ENCODE measurements at places on chromosomes 11 and 22.

GRCh38 chr11:57376095-57377090 is 4.6 kb downstream of the PRG3 start:
- no peak for DNase-seq

GRCh38 chr22:22847241-22847640 is 40.4 kb upstream of the IGLL5 start:
- no peak for DNase-seq

- no peak for DNase-seq
Observed at GRCh38 chr11:59259047-59259446, 46.3 kb upstream of the MPEG1 start.

GRCh38 chr11:118607401-118608359 is at the start of gene PHLDB1:
Gene PHLDB1, plus strand, starts transcription at chr11:118607615. Its CDS starts 6,222 bp downstream, at chr11:118613837.
- no peak for DNase-seq

GRCh38 chr11:2182075-2182474 is 10.5 kb upstream of the TH start:
- DNase-seq = no peak

- DNase-seq = peak; percentile 30
Observed at GRCh38 chr22:36790648-36791047, 14.7 kb upstream of the IFT27 start.

DNA sequence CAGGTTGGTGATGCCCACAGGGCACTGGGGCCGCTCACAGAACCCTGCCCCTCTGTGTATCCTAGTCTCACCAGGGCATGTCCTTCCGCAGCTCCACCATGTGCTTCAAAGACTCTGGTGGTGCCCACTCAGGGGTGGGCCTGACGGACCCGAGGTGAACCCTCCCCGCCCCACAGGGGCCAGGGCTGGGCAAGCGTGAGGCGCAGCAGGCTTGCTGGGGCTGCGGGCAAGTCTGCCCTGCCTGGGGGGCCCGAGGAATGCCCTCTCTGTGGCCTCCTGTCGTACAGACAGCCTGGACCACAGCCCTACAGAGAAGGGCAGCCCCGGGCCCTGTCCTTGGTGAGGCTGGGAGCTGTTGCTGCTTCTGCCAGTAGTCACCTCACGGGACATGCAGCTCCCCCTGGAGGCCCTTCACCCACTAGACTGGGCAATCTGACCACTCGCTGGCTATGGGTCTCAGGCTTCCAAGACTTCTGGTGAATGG is 40.2 kb downstream of the TBX1 start:
- no peak for DNase-seq

- no peak for DNase-seq
Observed at GRCh38 chr11:64220798-64221197, 5.2 kb downstream of the TRPT1 start.

- DNase-seq = no peak
Observed at GRCh38 chr11:1926156-1927025, 6.9 kb downstream of the TNNT3 start.

GRCh38 chr11:47469361-47470179 is 20.6 kb upstream of the RAPSN start:
- no peak for DNase-seq

DNA sequence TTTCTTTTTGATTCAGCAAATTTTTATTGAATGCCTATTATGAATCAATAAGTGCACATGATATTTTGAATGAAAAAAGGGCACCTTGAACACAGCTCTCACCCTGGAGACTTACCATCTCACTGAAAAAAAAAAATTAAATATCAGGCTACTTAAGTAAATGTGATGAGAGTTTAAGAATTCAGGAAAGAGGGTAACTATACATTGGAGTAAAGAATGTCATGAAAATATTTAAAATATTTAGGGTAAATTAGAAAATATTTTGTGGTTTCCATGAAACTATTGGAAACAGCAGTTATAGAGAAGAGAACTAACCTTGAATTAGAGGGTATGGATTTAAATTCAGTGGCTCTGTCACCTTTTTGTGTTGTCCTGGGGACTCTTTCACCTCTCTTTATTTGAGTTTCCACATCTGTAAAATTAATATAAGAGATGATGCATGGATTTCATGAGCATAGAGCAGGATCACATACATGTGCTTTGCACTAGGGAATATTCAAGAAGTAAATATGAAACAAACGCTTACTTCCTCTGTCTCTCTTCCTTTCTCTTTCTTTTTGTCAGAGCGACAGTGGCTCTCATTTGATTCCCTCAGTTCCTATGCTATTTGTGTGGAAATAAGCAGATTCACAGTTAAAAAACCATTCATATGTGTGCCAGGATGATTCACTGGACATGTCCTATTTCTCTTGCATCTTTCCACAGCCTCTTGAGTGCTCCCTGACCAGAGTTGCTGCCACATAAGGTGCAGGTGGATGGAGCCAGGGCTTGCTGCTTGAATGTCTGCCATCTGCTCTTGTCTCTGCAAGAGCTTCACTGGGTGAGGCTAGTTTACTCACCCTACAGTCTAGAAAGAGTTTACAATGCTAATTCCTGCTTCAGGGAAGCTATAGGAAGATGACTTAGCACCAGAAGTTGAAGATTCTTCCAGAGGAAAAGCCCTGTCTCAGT is 533.1 kb downstream of the ETS1 start:
- DNase-seq = no peak

DNA sequence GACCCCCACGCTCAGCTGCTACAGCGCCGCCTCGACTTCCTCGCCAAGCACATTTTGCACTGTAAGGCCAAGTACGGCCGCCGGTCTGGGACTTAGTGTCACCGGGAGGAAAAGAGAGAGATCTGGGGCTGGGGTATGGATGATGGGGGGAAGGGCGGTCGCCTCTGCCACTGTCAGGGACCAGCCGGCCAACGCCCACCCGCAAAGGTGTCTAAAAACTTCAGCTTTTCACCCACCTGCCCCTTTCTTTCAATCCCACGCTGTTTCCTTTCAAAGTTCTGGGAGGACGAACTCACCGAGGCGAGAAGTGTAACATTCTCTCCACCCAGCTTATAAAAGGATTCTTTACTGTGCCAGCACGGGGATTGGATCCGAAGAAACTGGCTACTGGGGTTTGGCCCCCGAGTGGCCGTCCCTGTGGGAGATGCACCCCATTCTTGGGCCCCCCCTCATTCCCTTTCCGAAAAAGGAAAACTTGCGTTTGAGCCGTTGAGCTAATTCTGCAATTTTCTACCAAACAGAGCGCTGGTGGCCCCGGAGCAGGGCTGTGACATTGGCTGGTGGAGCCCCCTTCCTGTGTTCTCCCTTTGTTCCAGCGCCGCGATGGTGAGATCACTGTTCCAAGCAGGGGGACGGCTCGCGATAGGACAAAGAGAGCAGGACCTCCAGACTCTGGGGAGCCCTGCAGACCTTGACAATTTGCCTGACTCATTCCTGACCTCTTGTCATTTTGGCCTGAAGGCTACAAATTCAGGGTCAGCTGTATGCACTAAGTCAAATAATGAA is 1.8 kb downstream of the FJX1 start:
- DNase-seq = no peak

DNA sequence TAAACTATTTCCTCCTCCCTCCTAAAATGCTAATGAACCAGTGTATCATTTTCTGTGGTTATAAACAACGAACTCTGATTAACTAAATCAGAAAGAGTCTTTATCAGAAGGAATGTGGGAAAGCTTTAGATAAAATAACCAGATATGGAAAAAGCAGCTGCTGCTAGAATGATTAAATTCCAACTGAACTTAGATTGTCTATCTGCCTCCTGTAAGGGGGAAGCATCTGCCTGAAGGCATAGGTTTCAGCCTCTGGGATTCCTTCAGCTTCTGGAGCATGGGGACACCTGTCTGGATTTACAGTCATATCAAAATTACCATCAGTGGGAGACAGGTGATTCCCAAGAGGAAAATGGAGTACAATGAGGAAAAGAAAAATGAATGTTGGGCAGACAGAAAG is 1095.5 kb upstream of the CCDC90B start:
- no peak for DNase-seq

DNA sequence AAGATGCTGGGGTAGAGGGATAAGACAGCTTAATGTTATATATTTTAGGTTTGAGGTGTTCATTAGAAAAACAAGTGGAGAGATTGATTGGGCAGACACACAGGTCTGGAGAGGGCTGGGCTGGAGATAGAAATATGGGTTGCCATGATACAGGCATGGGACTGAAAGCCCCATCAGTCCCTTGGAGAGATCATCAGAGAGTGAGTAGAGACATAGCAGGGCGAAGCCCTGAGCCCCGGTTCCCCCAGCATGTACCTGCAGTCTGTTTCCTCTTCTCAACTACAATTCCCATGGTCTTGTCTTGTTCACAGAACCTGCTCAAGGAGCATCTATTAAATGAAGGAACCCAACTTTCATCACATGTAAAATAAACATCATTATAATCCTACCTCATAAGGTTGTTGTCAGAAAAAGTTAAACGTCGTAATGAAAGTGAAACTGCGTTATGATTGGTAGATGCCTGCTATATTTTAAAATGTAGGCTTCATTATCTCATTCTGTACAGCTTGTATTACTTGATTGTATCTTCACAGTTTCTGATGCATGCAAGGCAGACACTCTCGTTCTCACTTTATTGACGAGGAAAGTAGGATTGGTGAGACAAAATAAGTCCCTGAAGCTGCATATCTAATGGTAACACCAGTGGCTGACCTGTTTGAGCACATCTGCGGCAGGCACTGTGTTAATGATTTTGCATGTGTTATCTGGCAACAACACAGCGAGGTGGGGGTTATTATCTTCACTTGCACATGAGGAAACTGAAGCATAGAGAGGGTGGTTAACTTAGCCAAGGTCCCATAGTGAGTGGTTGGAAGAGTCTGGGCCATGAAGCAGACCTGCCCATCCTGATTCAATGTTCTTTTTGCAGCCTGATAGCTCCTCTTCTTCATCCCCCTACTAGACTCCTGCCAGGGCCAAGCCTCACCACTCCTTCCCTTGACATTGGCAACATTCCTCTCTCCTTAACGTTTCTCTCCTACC is 63.5 kb downstream of the ENDOD1 start:
- DNase-seq = no peak

DNA sequence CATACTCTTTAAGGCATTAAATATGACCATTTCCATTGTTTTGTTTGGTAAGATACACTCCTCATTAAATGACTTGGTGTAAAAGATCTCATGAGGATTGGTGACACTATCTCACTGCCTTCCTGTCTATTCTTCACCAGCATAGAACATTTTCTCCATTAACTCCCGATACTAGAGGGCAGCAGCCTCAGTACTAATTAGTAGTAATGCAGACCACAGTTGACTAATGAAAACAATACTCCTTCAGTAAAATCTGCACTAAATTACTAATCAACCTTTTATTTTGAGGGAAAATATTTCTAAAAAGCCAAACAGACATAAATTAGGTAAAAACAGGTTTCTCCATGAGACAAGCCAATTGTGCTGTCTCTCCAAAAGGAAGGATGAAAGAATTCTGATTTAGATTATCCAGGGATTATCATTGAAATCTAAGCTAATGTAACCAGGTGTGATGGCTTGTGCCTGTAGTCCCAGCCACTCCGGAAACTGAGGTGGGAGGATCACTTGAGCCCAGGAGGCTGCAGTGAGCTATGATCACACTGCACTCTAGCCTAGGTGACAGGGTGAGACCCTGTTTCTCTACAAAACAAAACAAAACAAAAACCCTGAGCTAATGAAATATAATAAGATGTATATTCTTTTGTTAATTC is 9.4 kb downstream of the PGM2L1 start:
- peak; percentile 35 for DNase-seq

DNA sequence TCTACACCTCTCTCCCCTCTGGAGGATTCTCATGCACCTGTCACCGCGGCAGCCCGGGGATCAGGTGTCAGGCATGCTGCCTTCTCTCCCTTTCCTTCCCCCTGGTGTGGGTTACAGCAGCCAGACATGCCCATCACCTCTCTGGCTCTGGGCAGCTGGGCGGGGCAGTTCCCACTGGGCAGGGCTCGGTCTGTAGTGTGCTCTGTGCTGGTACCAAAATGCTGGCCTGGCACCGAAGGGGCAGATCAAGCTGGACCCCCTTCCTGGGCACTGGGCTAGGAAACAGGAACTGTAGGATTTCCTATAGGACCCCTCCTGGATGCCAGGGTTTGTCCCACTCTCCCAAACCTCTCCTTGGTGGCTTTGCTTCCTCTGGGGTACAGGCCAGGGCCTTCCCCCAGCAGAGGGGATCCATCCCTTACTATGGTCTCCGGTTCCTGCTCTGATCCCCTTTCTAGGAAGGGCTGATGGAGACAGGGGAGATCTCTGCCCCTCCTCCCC is 821 bp downstream of the GAL3ST1 start:
- DNase-seq = no peak

DNA sequence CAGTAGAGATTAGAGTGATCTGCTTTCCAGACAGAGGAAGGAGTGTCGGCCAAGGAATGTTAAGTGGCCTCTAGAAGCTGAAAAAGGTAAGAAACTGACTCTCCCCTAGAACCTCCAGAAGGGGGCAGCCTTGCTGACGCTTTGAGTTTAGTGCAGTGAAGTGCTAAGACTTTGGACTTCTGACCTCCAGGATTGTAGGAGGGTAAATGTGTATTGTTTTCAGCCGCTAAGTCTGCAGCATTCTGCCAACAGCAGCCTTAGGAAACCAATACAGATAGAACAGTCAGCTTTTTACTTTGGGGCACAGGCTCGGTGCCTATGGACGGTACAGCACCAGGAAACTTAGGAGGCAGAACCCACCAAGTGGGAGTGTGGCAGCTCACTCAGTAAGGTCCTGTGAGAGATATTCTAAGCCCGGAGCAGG is 3.6 kb upstream of the TBC1D22A start:
- no peak for DNase-seq

GRCh38 chr11:101477926-101478325 is 105.9 kb downstream of the TRPC6 start:
- DNase-seq = no peak

DNA sequence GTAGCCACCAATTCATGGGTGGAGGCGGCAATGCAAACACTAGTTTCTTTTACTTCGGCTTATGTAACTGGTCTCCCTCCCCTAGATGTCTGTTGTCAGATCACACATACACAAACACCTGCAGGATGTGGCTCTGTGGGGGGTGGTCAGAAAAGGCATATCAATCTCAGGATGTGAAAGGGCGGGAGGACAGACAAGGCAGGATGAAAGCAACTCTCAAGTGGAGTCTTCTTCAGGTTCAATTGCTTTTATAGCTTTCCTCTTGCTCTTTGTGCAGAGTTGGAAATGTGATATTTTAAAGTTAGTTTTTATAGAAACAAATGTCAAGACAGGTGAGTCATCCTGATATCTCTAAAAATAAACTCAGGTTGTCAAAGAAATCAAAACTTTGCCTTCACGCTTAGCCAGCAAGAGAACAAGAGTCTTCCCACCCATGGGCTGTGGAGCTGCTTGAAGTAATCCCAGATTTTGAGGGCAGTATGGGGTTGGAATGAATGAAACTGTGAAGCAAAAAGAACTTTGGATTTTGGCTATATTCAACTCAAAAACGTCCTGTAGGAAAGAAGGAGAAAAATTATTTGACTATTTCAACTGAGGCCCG is 423.4 kb downstream of the GUCY1A2 start:
- DNase-seq = no peak

- DNase-seq = peak; percentile 49
Observed at GRCh38 chr22:23289851-23290724, 109.8 kb downstream of the BCR start.
